Ovary (tissue), 10 donors: ENCODE measurements at places on chromosomes 1 and 21.

DNA sequence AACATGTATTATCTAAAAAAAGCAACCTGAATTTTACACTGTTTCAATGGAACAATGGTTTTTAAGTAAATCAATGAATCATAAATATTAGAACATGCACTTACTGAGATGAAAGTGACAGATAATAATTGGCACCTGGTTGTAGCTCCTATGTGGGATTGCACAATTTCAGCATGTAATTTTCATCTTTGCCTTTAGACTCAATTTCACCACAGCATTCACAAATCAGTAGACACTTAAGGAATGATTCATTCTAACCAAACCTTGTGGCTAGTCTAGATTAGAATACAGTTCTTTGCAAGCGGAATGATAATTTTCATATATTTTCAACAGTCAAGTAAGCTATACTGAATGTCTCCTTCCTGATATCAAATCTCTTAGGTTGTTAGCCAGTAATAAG lies 853.4 kb downstream of the KCNT2 start:
- no peak for DNase-seq

DNA sequence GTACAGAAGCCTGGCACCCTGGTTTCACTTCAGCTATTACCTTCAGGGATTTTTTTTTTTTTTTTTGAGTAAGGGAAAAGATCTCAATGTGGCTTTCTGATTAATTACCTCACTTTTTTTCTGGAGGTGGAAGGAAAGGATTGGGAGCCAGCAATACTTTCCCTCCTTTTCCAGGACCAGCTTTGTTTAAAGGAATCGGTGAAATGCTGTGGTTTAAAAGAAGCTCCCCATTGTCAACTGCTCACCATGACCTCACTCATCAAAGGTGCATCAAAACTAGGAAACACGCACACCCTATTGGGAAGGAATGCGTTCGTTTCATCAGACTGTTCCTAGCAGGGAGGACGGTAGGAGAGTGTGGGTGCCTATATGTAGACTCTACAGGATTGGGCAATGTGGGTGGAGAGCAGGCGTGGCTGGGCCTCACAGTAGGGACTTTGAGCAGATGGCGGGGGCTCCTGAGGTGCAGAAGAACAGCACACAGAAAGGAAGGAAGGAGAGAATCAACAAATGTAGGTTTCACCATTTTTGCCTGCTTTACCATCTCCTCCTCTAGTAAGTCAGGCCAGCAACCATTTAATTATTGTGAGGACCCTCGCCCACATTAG lies 13.0 kb downstream of the PHGDH start:
- DNase-seq: no peak

GRCh38 chr1:32666901-32667566 lies 16.0 kb downstream of the RBBP4 start:
- DNase-seq: no peak

GRCh38 chr1:92882819-92883218 lies 51.0 kb downstream of the RPL5 start:
- no peak for DNase-seq

- no peak for DNase-seq
Measured at GRCh38 chr1:82079607-82080006, 278.9 kb downstream of the ADGRL2 start.

DNA sequence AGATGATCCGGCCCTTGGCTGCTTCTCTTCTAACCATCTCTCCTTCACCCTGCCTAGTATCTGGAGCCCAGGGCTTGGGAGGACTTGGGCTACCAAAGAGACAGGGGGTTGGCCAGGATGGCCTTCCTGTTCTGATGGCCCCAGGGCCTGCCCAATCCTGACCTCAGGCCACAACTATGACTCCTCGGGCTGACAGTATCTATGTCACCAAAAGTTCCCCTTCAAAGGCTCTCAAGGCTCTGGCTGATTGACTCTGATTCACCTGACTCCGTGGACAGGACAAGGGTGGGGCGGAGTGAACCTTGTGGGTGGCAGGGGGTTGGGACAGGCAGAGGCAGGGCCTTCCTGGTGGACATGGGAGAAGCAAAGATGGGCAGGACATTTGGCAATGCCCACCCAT lies 12.7 kb downstream of the MEF2D start:
- no peak for DNase-seq

DNA sequence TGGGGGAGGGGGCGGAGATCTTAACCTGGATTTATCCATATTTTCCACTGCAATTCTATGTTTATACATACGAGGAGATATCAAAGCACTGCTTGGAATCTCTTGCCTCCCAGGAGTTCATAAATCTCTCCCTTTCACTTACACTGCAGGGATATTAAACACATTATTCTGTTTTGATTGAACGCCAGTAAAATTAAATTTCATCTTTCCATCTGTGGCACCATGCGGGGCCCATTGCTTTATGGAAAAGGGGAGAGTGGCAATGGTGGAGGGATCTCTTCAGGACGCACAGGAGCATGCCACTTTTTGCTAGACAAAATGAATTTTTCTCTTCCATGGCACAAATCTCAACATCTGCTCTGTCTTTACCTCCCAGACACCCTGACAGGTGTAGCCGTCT lies 648.0 kb upstream of the PLXNA2 start:
- DNase-seq: no peak

- no peak for DNase-seq
Measured at GRCh38 chr1:194809665-194810064, 1623.3 kb upstream of the B3GALT2 start.

- DNase-seq: peak; percentile 30
Measured at GRCh38 chr1:180112984-180113647, 41.6 kb upstream of the QSOX1 start.

DNA sequence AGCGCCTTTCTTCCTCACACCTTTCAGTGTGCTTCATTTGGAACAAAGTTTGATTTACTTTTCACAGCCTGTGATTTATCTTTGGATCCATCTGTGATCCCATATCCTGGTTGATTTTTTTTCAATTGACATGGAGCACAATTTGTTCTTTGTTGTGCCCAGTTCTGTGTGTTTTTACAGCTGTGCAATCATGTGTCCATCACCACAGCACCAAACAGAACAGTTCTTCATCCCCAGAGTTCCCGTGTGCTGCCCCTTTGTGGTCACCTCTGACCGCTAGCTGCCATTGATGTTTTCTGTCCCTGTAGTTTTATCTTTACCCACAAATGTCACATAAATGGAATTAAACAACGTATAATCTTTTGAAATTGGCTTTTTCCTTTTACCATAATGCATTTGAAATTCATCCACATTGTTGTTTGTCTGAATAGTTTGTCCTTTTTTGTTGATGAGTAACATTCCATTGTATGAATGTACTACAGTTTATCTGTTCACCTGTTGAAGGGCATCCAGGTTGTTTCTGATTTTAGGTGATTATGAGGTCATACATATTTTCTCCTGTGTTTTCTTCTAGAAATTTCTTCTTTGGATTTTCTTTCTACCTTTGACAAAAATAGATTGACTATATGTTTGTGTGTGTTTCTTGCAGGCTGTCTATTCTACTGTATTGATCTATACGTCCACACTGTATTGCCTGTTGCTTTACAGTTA lies 17.4 kb downstream of the MIGA1 start:
- DNase-seq: no peak

DNA sequence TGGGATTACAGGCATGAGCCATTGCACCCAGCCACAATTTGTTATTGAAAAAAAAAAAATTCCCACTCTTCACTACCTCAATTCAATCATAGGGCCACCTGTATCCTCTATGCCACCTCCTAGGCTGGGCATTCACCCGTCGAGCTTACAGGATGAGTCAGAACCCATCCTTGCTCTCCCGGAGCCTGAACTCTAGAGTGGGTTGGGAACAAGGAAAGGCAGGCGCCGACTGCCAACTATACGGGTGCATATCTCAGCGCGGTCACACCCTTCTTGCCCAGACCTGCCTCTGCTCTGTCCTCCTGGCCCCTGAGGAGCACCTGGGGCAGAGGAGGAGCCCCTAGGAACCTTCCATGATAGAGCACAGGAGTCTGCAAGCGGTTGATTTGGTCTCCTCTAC lies 21.4 kb upstream of the LBR start:
- no peak for DNase-seq

- DNase-seq: peak; percentile 68
Measured at GRCh38 chr1:154557939-154558719, at the start of gene UBE2Q1. UBE2Q1 (minus strand) TSS chr1:154558662; CDS start chr1:154558553, 109 bp downstream.

GRCh38 chr1:32991819-32992488 lies 27.3 kb upstream of the RNF19B start:
- DNase-seq: no peak

- DNase-seq: no peak
Measured at GRCh38 chr21:42388740-42389448, 7.0 kb downstream of the TMPRSS3 start.

- no peak for DNase-seq
Measured at GRCh38 chr1:71557138-71557537, 476.3 kb upstream of the ZRANB2 start.

GRCh38 chr1:153444078-153444477 lies 16.4 kb downstream of the S100A7 start:
- DNase-seq: no peak

GRCh38 chr1:248923352-248924338 lies 17.6 kb downstream of the PGBD2 start:
- no peak for DNase-seq

DNA sequence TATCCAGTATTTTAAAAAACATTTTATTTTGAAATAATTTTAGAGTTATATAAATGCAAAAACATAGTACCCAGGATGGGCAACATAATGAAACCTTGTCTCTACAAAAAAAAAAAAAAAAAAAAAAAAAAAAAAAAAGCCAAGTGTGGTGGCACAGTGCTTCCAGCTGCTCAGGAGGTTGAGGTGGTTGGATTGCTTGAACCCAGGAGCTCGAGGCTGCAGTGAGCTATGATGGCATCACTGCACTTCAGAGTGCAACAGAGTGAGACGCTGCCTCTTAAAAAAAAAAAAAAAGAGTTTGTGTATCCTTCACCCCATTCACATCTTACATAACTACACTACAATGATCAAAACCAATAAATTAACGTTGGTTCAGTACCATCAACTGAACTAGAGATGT lies 115.6 kb upstream of the KIF26B start:
- no peak for DNase-seq

GRCh38 chr21:42258150-42258884 lies 39.4 kb downstream of the ABCG1 start:
- peak; percentile 63 for DNase-seq

GRCh38 chr1:112342558-112342957 lies 53.5 kb upstream of the CTTNBP2NL start:
- DNase-seq: no peak

GRCh38 chr1:112881742-112882127 lies 74.3 kb downstream of the SLC16A1 start:
- DNase-seq: no peak

- no peak for DNase-seq
Measured at GRCh38 chr1:54305906-54306514, 100.2 kb downstream of the SSBP3 start.

- no peak for DNase-seq
Measured at GRCh38 chr1:18861082-18861481, 1.6 kb upstream of the TAS1R2 start.

DNA sequence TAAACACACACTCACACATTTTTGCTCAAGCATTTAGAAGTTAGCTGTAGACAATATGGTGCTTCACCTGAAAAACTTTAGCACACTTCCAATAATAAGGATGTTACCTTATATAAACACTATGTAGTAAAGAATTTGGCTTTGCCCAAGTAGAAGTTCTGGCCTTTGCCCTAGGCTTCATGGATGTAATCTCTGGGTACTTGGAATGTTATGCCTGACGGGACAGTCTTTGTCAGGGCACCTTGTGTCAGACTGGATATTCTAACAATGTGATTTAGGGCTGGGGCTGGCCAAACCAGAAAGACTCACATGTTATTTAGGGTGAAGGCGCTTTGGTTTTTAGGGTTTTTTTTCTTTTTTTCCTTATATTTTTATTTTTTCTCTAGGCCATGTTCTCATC lies 34.8 kb upstream of the TRIM33 start:
- DNase-seq: no peak

DNA sequence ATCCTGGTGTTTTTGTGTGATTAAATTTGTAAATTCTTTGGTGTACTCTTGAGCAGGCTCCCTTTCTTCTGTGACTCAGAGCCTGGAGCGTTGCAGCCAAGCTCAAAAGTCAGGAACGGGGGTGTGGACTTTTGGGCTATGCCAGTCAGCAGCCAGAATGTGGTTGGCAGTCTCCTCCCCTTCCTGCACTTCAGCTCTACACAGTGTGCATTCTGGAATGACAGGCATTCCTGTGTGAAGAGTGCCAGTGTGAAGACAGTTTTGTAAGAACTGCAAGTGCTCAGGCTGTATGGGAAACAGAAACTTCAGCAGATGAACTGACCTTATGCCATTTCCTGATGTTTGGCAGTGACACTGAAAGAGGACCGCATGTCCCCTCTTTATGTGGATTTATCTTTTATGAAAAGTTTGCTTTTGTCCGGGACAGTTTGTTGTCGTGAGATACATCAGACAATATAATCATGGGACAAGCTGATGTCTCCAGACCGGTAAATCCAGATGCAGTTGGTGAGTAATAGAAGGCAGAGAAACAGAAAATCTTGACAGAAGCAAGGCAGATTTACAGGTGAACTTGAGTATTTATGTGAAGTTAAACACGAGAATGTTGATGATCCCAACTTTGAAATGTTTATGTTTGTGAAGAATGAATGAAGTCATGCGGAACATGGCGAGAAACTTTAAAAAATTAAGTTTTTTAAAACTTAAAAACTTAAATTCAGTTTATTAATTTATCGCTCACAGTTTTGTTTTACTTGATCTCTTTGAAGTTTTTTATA lies 67.7 kb upstream of the RCC1 start:
- peak; percentile 56 for DNase-seq

DNA sequence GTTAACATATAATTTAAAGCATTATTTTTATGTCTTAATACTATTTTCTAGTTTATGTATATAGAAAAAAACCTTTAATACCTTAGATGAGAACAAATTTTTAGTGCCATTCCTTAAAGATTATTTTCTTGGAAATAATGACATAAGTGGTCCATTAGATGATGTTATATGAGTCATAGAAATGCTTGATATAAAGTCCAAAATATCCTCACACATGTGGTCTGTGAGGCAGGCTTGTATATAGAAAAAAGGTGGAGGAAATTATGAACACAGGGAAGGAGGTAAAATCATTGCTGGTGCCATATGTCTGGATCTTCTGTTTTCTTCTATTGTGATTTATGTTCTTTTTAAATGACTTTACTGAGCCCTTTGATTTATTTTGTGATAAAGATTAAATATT lies 79.3 kb downstream of the MAP3K7CL start:
- DNase-seq: no peak

DNA sequence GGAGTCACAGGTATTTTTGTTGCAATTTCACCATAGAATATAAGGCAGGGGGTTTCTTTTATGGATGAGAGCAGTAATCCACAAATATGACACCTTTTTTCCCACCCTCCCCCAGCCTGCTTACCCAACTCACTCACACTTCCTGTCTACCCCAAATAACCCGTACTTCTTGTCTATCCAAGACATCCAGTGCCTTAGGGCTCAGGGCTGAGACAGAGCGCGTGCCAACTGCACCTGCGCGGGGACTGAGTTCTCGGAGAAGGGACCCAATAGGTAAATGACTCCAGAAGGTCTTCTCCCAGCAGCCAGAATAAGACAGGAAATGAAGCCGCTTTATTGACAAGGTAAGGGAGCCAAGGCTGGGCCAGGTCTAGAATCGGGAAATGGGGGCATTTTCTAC lies 369.1 kb downstream of the SIPA1L2 start:
- no peak for DNase-seq

GRCh38 chr1:162302306-162303003 lies 74.2 kb downstream of the SPATA46 start:
- DNase-seq: no peak

GRCh38 chr1:185309566-185309965 lies 7.5 kb downstream of the IVNS1ABP start:
- DNase-seq: no peak

GRCh38 chr1:202642619-202643291 lies 67.5 kb downstream of the SYT2 start:
- DNase-seq: no peak
